ENCODE measurements at places on chromosomes 13 and 19.

GRCh38 chr13:23203516-23203915, 22.7 kb downstream of the SGCG start:
- no peak for DNase-seq

DNA sequence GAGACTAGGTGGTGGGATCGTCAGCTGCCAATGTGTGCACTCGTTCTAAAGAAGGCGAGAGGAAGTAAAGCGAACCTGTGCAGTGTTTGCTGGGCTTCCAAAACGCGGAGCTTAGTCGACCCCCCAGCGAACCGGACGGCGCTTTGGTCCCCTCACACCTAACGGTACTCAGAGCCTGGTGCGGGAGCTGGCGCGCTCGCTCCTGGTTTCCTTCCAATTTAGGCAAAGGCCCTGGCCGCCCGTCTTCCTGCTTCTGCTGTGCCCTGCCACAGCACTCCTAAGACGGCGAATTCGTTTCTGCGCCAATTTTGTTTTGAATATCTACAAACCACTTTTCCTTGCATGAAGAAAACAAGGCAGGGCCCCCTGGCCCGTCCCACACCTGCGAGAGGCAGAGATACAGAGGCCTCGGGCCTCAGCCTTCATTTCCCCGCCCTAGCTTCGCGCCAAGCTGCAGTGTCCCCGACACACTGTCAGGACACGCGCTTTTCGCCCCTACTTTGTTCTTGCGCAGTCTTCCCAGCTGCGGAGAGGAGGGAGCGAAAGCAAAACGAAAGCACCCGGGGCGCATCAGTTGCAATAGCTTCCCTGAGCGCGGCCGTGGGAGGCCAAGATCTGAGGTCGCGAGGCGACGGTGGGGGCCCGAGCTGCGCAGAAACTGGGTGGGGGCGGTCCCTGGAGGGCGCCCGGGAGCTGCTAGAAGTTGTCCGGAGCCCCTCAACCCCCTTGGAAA, 111.9 kb downstream of the KCNRG start:
- peak; percentile 50 for DNase-seq

- no peak for DNase-seq
Observed at GRCh38 chr19:13097463-13098258, 5.0 kb downstream of the LYL1 start.

- DNase-seq = no peak
Observed at GRCh38 chr13:97058391-97058790, 64.1 kb upstream of the OXGR1 start.

DNA sequence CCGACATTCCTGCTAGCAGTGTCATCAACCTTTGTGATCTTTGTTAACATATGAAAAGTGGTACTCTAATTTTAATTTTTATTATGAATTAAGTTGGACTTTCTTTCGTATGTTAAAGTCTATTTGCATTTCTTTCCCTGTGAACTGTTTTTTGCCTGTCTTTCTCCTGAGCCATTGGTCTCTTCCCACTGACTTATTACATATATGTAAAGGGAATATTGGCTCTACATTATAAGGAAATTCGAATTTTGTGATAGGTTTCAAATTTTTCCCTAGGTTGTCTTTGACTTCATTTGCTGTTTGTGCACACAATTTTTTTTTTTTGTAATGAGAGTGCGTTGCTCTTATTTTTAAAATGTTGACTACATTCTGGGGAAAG, 442 bp upstream of the CDC16 start:
- DNase-seq = no peak

- DNase-seq = no peak
Observed at GRCh38 chr13:21717817-21718216, 46.9 kb downstream of the FGF9 start.

- peak; percentile 40 for DNase-seq
Observed at GRCh38 chr19:21084343-21084742, 2.3 kb downstream of the ZNF714 start.

DNA sequence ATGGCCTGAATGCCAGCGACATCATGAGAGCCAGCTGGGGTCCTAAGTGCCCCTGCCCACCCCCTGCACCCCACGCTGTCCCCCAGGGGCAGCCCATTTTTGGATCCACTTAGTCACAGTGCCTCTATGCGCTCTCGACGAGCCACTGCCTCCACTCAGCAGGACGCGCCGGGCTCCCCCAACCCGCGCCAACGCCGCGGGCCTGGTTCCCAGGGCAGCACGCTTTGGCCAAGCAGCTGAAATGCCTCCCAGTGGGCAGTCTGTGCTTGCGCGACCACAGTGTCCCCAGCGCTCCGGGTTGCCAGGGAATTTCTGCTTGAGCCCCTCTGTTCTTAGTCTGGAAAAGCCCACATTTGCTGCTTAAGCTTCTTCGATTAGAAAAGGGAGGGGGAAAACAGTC, 39.4 kb downstream of the TMED1 start:
- no peak for DNase-seq

GRCh38 chr13:95505986-95506385, 46.5 kb upstream of the CLDN10 start:
- no peak for DNase-seq

GRCh38 chr13:54775501-54776191, 1747.0 kb downstream of the OLFM4 start:
- no peak for DNase-seq

DNA sequence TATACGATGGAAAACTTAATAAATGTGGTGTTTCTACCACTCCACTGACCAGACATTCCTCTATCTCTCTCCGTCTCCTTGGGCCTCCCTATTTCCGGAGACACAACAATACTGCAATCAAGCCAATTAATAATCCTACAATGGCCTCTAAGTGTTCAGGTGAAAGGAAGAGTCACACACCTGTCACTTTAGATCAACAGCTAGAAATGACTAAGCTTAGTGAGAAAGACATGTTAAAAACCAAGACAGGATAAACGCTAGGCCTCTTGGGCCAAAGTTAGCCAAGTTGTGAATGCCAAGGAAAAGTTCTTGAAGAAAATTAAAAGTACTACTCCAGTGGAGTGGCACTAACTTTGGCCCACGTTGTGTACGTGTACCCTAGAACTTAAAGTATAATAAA, 22.5 kb downstream of the ZDHHC20 start:
- no peak for DNase-seq

GRCh38 chr13:90956031-90956430, 391.5 kb upstream of the MIR17HG start:
- no peak for DNase-seq

DNA sequence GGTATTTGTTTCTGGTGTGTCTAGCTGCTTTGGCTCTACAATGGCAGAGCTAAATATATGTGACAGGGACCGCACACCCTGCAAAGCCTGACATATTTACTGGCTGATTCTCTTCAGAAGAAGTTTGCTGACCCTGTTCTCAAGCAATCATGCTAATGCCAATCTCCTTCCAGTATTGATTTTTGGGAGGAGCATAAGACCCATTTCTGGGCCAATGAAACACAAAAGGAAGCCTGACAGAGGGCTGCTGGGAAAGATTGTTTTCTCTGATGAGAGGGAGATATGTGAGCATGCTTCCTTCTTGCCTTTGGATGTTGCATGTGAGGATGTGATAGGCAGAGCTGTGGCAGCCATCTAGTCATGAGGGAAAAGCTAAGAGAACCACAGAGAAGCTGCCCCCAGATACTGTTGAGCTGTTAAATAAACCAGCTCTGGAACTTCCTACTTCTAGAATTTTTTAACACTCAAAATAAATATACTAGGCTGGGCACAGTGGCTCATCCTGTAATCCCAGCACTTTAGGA, 31.4 kb upstream of the TPTE2 start:
- DNase-seq = no peak

- no peak for DNase-seq
Observed at GRCh38 chr19:19465436-19466070, 49.8 kb downstream of the TSSK6 start.

DNA sequence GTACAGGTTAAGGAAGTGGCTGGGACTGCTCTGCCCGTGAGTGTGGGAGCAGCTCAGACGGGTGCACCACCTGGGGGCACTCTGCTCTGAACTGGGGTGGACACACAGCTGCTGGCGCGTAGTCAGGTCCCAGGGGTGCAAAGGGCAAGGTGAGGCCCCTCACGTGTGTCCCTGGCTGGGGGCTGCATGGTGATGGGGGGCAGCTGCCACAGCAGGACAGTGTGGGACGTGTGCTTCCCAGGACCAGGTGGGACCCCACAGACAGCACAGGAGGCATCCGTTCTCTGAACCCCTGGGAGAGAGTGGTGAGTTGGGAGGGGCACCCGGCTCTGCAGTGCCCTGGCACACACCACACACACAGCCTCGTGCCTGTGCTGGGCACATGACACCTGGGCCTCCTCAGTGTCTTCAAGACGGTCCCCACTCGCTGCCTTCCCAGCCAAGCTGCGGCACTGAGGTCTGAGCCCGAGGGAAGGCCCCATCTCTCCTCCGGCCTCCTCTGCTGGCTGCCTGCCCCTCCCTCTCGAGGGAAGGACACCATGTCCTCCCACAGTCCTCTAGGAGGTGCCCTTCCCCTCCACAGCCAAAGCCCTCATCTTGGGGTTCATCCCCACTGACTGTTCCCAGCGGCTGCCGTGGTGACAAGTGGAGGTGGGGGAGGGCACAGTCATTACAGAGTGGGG, 24.7 kb downstream of the CILP2 start:
- DNase-seq = peak; percentile 25

Measured in stimulated activated CD4-positive, alpha-beta T cell treated with anti-CD3 and anti-CD28 coated beads, Interleukin-1b, Interleukin-23, amount 100 ng/mL, for 48 hours (primary cell).